RPMI8226 (cell line): ENCODE measurements at places on chromosomes 2 and 18.

- DNase-seq = peak; percentile 62
Observed at GRCh38 chr2:23480957-23481797, 96.2 kb downstream of the KLHL29 start.

GRCh38 chr2:190679813-190680591 is 31.1 kb downstream of the NAB1 start:
- DNase-seq = peak; percentile 16

GRCh38 chr2:217636991-217637561 is 365.7 kb downstream of the TNS1 start:
- no peak for DNase-seq

- no peak for DNase-seq
Observed at GRCh38 chr2:232632904-232633412, 446 bp upstream of the EFHD1 start.

GRCh38 chr2:72415781-72416475 is 268.3 kb upstream of the CYP26B1 start:
- no peak for DNase-seq

DNA sequence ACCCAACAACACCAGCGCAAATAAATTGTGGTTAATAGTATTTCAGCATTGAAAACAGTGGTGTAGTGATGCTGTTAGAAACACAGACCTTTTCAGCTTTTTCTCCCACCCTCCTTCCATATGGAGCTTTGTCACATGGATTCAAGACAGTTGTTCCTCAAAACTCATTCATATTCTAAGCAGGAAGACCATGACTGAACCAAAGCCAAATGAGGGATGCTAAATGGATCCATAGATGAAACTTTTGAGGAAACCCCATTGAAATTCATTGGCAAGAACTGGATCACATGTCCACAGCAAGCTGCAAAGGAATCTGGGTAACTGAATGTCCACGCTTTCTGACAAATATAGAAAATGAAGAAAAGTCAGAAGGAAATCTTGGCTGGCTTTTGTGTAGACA is 615.1 kb upstream of the NETO1 start:
- no peak for DNase-seq

DNA sequence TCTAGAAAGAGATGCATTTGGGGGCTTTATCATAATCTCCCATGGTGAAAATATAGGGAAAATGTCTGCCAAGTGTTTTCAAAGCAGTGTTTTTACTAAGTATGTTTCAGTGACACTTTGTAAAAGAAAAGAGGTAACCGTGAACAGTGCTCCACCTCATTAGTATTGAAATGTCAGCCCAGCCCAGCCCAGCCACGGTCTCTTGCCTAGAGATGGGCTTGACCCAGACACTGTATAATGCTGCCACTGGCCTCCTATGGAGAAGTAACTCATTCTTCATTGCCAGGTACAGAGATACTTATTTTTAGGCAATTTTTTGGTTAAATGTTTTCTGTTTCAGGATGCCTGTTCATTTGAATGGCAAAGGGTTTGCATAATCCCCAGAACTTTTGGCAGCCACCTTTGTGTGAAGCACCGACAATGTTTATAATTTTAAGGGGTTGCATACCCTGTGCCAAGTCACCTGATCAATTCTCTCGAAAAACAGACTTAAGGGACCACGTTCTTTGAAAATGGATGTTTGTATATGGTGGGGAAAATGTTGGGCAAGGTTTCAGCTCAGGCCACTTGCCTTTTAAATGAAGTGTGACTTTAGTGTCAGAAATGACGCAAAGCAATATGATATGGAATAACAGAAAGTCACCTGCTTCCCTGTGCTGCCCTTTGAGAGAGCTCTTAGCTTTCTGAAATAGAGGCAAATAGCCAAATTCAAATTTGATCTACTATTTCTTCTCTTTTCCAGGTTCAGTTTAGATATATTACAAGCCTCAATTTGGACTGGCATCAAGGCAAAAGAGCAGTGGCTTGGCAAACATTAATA is 314.5 kb upstream of the RGPD4 start:
- no peak for DNase-seq

- no peak for DNase-seq
Observed at GRCh38 chr18:2967820-2968219, 45.1 kb downstream of the LPIN2 start.

- DNase-seq = no peak
Observed at GRCh38 chr2:23091900-23092299, 293.1 kb upstream of the KLHL29 start.

DNA sequence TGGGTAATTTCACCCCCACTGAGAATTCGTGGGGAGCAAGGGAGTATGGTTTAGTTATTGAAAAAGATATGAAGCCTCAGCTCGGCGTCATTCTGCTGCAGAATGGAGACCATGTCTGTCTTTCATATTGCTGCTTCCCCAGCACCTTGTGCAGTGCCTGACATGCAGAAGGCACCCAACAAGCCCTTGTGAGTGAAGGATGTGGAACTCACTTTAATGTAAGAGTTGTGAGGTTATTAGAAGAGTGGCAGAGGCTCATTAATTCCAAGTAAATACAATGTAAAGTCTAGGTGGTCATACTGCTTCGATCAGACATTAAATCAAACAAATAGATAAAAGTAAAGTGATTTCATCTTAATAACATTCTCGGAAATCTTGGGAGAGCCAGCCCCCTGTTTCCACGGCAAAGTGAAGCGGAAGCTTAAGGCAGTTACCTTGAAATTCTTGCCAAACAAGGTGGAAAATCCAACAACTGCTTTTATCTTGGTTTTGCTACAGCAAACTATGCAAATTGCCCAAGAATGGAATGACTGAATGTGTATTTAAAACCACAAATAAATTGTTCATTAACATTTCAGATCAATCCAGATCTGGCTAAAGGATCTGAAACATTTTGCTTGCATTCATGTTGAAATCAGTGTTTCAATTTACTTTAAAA is 9.6 kb downstream of the CFAP221 start:
- no peak for DNase-seq

- no peak for DNase-seq
Observed at GRCh38 chr2:51595836-51596235, 563.9 kb upstream of the NRXN1 start.
